ENCODE measurements at places on chromosomes 11 and 22.

GRCh38 chr22:30183861-30184278 is 62.7 kb downstream of the LIF start:
- DNase-seq = peak; percentile 91

- DNase-seq = peak; percentile 12
Measured at GRCh38 chr11:31725176-31725575, 85.9 kb downstream of the PAX6 start.

- no peak for DNase-seq
Measured at GRCh38 chr11:123487157-123487744, 57.2 kb downstream of the GRAMD1B start.

DNA sequence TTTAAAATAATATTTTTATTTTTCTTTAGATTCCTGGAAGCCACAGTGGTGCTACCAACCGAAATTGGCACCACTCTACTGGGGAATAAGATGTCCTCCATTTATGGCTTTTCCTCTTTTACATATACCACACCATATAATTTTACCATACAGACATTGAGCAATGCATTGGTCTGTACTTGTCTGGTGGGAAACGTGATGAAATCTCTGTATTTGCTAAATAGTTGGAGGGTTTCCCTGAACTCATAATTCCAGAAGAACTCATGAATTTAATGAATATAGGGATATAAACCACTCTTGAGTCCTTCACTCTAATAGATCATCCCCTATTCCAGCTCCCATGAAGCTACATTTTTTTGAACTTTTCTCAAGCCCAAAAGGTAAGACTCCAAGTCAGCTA is 28.0 kb upstream of the MMP13 start:
- DNase-seq = peak; percentile 42

GRCh38 chr11:494761-495536 is 12.1 kb downstream of the RNH1 start:
- DNase-seq = no peak

DNA sequence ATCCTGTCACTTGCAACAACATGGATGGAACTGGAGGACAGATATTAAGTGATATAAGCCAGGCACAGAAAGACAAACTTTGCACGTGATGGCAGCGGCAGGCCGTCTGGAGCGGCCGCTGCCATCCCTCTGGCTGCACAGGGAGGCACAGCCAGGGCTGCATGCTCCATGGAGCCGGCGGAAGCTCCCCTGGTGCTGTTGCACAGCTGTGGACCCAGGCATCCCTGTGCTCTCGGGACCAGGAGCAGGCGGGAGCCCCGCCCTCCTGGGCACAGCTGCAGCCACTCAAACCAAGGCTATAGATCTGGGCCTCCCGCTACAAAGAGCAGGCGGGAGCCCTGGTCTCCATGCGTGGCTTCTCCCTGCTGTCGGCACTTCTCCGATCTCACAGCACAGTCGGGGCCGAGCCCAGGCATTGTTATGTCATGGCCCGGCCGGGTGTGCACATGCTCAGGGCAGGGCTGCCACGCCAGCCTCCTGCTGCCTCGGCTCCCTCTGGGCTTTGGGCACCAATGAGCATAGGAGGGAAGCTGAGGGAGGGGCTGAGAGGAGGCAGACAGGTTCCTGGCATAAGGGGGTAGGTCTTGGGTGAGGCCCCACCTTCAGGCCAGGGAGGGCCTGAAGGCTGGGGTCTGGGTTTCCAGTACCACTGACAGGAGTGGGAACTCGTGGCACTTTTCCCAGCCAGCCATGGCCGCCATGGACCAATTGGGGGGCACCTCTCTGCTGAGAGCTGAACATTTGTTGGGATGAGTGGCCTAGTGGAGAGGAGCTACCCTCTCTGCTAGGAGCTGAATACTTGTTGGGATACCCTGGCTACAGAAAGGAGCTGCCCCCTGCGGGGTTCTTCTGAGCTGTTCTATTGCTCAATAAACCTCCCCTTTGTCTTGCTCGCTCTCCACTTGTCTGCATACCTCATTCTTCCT is 16.7 kb downstream of the RRP8 start:
- DNase-seq = peak; percentile 47

GRCh38 chr11:64696045-64696444 is 27.0 kb downstream of the NRXN2 start:
- no peak for DNase-seq

- no peak for DNase-seq
Measured at GRCh38 chr11:5265832-5266231, 3.9 kb downstream of the HBE1 start.

GRCh38 chr22:31212783-31213629 is 908 bp downstream of the LIMK2 start:
- no peak for DNase-seq

DNA sequence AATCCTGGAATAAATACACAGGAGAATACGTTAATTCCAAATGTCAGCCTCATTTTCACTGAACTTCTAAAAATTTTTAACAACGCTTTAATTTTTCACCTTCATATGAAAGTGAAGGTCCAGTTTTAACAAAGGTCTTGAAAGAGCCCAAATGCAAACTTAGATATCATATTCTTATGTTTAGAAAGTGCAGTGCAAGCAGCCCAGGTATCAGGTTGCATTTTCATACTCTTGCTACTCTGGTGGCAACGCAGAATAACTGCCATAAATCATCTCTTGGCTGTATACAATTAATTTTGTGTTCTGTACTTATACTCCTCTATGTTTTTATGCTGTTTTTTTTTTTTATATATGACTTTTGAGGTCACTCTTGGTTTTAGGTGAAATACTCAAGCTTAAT is 496.7 kb upstream of the ARHGAP42 start:
- DNase-seq = no peak

GRCh38 chr22:19182472-19183157 is 4.1 kb upstream of the SLC25A1 start:
- DNase-seq = no peak

DNA sequence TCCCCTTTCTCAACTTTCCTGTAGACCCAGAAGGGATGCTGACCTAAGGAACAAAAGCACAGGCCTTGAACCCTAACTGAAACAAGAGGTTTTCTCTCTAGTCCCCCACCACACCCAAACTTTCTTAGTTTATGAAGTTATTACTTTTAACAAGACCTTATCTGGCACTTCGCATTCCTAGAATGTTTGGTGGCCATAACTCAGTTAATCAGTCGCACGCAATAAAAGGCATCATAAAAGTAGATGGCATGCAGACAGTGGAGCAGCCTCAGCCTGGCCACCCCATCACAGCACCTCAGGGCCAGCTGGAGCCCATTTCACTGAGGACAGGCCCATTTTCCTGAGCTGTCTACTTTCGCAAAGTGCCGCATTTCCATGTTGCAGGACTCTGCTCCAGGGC is 301.9 kb downstream of the OPCML start:
- no peak for DNase-seq

- no peak for DNase-seq
Measured at GRCh38 chr11:1345737-1346513, 36.5 kb upstream of the TOLLIP start.

DNA sequence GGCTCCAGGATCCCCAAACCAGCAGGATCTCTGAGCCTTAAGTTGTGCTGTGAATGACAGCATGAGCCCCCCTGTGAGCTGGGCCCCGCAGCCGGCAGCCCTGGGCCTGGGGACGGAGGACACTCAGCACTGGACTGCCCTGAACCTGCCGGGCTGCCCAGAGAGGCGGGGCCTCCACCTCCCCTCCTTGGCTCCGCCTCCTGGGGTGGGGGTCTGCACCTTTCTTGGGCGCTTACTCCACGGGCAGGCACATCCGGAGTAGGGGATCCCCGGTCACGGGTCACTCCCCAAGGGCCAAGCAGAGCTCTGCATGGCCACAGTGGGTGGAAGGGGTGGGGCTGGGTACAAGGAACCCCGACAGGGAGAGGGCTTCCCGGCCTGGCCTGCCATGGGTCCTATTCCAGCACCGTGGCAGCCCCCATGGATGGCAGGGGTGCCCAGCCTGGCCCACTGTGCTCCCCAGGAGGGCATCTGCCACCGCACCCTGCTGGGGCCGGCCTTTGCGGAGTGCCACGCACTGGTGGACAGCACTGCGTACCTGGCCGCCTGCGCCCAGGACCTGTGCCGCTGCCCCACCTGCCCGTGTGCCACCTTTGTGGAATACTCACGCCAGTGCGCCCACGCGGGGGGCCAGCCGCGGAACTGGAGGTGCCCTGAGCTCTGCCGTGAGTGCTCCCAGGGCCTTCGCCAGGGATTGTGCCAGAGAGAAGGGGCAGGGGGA is 5.4 kb downstream of the MUC5B start:
- DNase-seq = no peak

DNA sequence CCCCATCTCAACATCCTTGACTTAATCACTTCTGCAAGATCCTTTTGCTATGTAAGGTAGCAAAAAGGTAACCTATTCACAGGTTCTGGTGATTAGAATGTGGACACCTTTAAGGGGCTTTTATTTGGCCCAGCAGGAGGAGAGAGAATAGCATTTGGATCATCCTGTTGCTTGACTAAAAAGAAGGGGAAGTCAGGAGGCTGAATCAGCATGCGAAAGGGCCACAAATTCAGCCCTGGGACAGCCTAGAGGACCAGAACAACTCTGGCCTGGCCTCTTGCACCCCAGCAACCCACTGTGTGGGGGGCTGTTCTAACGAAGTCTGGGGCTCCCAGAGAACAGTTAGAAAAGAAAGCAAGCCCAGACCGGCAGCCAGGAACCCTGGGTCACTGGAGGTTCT is 3.2 kb upstream of the HMOX1 start:
- DNase-seq = no peak

GRCh38 chr11:69940246-69940610 is 121.0 kb upstream of the FGF3 start:
- DNase-seq = no peak

- DNase-seq = peak; percentile 55
Measured at GRCh38 chr11:15969701-15970329, 386.5 kb downstream of the SOX6 start.

DNA sequence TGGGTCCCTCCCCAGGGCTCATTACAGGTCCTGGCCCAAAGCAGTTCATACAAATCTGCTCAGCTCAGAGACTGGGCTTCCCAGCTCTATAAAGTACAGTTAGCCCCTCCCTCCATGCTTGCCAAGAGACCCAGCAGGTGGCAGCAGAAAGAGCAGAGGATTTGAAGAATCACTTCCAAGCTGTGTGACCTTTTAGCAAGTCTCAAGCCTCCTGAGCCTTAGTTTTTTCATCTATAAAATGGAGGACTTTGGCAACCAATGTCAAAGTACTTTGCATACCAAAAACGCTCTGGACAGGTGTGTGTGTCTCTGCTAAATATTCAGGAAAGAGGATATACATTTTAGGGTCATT is 26.6 kb downstream of the RELT start:
- peak; percentile 47 for DNase-seq

DNA sequence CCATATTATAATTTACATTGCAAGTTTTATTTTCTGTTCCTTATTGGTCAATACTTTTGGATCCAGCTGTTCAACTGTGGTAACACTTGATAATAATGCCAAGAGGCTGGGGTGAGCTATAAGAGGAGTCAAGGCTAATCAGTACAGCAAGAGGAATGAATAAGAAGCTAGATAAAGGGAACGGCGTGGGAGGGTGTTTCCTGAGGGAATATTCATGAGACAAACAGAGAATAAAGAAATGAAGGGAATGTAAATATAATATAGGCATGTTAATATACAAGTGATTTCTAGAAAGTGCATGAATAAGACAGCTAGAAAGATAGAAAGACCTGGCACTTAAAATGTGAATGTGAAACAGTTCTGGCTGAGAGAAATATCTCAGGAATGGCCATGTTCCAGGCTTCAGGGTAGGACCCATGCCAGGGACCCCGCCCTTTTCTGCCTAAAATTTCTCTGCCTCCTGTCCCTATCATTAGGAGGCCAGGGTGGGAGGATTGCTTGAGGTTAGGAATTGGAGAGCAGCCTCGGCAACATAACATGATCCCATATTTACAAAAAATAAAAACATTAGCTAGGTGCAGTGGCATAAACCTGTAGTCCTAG is 3.9 kb downstream of the OR51B4 start:
- DNase-seq = no peak

DNA sequence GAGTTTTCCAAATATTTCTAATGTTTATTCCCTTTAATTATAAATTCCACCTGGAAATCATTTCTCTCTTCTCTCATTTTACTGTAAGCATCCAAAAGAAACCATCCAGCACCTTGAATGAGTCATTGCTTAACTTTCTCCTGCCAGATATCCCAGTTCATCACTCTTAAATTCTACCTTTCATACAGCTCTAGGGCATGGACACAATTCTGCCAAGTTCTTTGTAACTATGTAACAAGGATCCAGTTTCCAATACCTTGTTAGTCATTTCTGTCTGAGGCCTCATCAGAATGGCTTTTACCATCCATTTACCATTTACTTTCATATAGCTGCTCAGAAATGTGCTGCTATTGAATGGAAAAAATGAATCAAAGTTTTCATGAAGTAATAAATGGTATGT is 455.4 kb upstream of the TENM4 start:
- DNase-seq = no peak

- DNase-seq = no peak
Measured at GRCh38 chr11:65915101-65915820, 3.6 kb downstream of the C11orf68 start.

- DNase-seq = no peak
Measured at GRCh38 chr22:45776313-45776585, 104.6 kb downstream of the ATXN10 start.

- DNase-seq = no peak
Measured at GRCh38 chr11:66951135-66951534, 7.0 kb downstream of the PC start.

DNA sequence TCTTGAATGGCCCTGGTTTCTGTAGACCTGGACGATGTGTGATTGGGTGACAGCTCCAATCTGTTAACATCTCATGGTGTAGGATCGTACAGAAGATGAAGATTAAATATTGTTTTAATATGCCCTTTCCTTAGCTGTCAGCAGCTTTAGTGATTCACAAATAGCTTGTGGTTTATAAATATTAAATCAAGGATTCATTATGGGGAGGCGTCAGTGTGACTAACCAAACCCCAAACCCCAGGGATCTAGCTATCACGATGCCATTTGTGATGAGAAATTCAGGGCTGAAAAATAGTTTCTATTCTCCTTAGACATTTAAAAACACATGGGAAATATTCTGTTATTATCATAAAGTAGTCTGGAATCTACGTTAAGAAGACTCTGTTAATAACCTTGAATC is 73.4 kb downstream of the NCAM1 start:
- peak; percentile 76 for DNase-seq

- DNase-seq = peak; percentile 39
Measured at GRCh38 chr22:23220485-23221350, 40.4 kb downstream of the BCR start.

GRCh38 chr11:120031612-120032600 is 106.0 kb downstream of the TRIM29 start:
- DNase-seq = no peak

- DNase-seq = no peak
Measured at GRCh38 chr11:2406878-2407410, 6.4 kb downstream of the TSSC4 start.

GRCh38 chr11:11611381-11611780 is 10.4 kb downstream of the GALNT18 start:
- no peak for DNase-seq

DNA sequence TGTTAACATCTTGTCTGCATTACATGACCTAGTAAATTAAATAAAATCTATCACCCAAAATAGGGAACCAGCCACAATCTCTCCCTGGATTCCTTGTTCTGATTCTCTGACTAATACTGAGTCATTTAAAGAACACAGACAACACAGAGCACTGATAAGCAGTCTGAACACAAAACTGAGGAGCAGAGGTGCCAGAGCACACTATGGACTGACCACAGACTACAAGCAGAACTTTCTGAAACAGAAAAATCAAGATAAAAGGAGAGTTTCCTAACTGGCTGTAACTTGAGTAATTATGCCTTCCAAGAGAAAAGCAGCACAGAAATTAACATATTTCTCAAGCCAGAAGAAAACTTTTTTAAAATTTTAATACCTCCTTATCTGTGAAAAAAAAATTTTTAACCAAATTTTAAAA is 128.8 kb downstream of the SGSM3 start:
- DNase-seq = peak; percentile 97

GRCh38 chr11:128868841-128869671 is 2.0 kb upstream of the KCNJ1 start:
- no peak for DNase-seq
